ENCODE measurements at places on chromosomes 11 and 22.

DNA sequence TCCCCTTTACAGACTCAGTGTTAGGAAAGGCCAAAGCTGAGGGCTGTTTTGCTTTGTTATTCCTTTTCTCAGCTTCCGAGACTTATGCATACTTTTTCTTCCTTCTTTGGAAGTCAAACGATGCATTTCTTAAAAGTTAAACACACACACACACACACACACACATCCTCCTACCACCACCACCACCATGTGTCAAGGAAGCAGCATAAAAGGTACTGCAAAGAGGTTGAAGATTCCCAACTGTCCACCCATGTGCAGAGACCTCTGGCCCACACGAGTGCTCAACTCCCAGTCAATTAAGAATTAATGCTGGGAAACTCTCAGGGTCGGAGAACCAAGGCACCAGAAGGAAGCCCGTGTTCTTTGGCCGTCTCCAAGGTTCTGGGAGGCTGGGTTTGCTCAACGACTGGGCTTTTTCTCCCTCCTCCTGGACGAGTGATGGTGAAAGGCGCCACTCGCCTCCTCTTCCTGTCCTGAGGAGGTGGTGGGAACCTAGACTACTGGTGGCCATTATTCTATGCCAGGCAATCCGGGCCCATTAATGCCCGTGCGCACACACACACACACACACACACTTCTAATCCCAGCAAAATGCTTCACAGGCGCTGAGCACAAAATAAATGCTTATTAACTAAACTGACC, 15.1 kb downstream of the MN1 start:
- no peak for DNase-seq

- no peak for DNase-seq
These were observed 1.1 kb upstream of the BMAL1 start for GRCh38 chr11:13276454-13276831.

- no peak for DNase-seq
These were observed 169.6 kb downstream of the ETS1 start for GRCh38 chr11:128417607-128418324.

DNA sequence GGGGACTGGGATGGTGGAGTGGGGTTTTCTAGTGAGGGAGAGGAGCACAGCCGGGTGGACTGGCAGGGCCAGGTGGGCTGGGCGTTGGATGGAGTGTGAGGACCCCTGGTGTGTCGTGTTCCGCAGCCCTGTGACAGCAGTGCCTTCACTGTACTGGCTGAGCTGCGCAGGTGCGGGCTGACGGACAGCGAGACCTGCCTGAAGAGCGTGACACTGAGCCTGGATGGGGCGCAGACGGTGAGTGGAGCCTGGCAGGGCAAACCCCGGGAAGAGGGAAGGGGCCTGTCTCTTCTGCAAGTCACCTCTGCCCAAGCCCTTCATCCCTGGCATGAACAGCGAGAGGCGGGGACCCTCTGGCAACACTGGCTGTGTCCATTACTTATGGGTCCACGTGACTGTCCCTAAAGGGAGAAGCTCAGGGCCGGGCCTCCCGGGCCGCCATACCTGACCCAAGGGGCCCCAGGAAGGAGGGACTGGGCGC, 10.0 kb downstream of the MUC5AC start:
- no peak for DNase-seq

- no peak for DNase-seq
These were observed 7.4 kb upstream of the ZBTB16 start for GRCh38 chr11:114052160-114052559.
